ENCODE measurements at places on chromosomes 13 and 19.

DNA sequence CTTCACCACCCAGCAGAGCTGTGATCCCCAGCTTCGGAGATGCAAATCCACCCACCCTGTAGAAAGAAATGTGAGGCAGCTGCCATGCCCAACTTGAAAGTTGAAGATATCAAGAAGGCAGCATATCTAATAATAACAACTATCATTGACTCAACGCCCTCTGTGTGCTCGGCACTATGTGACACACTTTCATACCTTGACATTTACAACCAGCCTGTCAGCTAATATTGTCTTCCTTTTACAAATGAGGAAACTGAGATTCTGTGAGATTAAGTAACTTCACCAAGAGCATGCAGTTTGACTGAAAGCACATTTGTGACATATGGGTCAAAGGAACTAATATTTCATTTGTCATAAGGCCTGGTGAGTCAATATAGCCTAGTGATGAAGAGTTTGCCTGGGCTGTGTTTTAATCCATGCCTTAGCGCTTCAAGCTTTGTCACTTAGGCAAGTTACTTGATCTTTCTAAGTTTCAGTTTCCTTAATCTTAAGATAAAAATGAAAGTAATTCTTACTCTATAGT lies 137.0 kb downstream of the FLT1 start:
- no peak for DNase-seq

DNA sequence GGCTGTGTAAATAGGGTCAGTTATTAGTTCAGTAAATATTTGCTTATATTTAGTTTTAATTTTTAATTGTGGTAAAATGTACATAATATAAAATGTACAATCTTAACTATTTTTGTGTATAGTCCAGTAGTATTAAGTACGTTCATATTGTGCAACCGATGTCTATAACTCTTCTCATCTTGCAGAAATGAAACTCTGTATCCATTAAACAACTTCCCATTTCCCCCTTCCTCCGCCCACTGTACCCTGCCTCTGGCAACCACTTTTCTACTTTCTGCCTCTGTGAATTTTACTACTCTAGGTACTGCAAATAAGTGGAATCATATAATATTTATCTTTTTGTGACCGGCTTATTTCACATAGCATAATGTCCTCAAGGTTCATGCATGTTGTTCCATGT lies 24.4 kb downstream of the UBAC2 start:
- DNase-seq = no peak

GRCh38 chr13:43000676-43001075 lies 8.6 kb upstream of the EPSTI1 start:
- DNase-seq = no peak

DNA sequence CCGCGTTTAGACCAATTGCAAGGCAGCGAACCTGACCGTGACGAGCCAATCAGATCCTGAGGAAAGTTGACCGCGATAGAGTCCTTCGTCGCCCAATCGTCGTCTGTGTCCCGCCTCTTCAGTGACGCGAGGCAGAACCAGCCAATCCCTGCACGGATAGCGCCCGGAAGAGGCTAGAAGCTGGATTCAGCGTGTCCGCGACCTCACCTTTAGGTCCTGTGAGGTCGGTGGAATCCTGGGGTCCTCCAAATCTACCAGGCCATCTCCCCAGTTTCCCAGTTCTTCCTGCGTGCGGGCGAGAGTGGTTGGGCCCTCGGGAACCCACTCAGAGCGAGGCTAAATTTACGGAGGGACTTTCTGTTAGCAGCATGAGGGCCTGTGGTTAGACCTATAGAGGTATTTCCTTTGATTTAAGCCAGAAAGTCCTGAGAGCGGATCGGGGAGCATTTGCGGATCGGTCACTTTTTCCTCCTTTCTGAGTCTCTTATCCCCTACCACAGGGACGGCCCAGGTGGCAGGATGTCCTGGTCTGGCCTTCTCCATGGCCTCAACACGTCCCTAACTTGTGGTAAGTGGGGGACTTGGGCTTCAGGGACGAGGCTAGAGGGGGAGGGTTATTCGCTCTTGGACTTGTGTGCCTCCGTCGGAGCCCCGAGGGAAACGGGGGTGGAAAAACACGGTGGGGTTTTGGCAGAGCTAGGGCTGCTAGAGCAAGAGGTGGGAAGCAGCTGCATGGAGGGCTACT lies at the start of gene MRPS12:
TSS of gene MRPS12 (plus strand) at position 169 of the 745 bp plus-strand sequence. CDS start at position 520, 351 bp downstream.
- peak; percentile 98 for DNase-seq

- DNase-seq = peak; percentile 94
Measured at GRCh38 chr13:20714563-20715329, 11.2 kb downstream of the IL17D start.

DNA sequence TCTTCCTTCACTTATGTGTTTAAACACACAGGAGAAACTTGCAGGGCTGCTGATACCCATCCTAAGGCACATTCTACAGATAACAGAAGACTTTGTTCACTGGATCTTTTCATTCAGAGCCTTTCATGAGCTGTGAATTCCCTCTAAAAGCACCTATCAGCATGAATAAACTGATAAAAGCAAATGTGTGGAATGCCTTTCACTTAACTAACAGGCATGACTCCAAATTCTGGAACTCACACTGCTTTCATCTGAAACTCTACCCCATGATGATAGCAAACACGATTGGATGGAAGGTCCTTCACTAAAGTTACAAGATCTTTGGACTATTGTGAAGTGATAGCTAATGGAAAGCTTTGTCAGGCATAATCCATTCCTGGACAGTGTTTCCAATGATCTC lies 457.3 kb downstream of the EFNB2 start:
- DNase-seq = no peak

- DNase-seq = no peak
Measured at GRCh38 chr19:35017507-35017906, 12.8 kb upstream of the SCN1B start.

- no peak for DNase-seq
Measured at GRCh38 chr19:1858412-1859081, 4.8 kb downstream of the KLF16 start.

DNA sequence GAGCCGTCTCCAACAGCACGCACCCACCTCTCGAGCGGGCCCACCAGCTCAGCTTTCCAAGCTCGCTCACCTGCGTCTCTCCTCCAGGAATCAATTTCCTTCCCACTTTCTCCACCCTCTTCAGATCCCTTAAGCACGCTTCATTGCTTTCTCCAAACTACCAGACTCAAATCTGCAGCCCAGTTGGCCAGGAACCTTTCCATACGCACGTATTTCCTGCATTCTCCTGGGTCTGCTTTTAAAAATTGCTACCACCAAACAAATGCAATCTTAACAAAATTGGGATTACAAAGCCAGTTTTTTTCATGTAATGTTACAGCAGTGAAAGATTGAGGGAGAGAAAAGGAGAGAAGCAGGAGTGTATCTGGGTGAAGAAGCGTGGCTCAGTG lies 1.5 kb downstream of the ENOX1 start:
- no peak for DNase-seq

Measured in fibroblast of lung (primary cell).